ENCODE measurements at places on chromosomes 7 and 10. TPM values are rescaled to one million over a fixed set of nuclear protein-coding genes. Genes with fewer than 3 reads are reported as not detected.

The CNPY1 gene
- total RNA-seq = not detected

The IDE gene
- 45.8 TPM for total RNA-seq

The SLC13A1 gene
- total RNA-seq = not detected

The NKX1-2 gene
- 0.02 TPM for total RNA-seq

The TLL2 gene
- total RNA-seq = 0.31 TPM

The DYDC2 gene
- total RNA-seq = 0.47 TPM

The GATA3 gene
- 0.21 TPM for total RNA-seq

GRCh38 chr7:93574269-93574645 is 267 bp downstream of the CALCR start:
- no peak for DNase-seq

DNA sequence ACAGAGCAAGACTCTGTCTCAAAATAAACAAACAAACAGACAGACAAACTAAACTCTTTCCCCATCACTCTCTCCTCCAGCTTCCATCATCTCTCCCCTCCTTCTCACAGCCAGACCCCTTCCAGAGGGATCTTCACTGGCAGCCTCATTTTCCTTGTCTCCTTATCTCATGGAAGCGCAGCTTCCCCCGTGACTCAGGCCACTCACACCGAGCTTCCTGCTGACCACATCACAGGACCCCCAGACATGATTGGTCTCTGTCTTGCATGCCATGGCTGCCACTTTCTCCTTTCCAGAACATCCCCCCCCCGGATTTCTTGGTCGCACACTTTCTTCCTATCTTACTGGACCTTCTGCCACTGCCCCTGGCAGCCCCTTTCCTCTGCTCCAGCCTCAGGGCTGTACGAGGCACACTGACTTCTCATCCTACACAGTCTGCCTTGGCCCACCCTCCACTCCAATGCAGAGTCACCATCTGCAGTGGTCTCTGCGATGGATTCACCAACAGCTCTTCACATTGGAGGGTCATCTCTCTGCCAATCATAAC is 4.9 kb upstream of the INSIG1 start:
- DNase-seq = no peak

GRCh38 chr10:116690356-116691322 is 51.7 kb downstream of the HSPA12A start:
- DNase-seq = no peak

- no peak for DNase-seq
Measured at GRCh38 chr10:17026686-17027485, 102.7 kb downstream of the CUBN start.

DNA sequence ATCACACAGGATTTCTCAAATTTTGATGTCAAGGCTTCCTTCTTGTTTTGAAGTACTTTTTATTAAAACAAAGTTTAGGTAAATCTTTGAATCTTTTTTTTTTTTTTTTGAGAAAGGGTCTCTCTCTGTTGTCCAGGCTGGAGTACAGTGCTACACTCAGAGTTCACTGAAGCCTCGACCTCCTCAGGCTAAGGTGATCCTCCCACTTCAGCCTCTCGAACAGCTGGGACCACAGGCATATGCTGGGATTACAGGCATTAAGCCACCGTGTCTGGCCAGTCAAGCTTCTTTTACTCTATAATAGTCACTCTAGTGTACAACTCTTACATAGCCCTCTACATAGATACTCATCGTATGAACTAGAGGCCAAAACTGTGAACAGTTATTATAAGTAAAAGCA is 3.4 kb downstream of the RUFY2 start:
- DNase-seq = no peak

GRCh38 chr7:78038465-78039080 is 240.0 kb downstream of the PHTF2 start:
- no peak for DNase-seq

DNA sequence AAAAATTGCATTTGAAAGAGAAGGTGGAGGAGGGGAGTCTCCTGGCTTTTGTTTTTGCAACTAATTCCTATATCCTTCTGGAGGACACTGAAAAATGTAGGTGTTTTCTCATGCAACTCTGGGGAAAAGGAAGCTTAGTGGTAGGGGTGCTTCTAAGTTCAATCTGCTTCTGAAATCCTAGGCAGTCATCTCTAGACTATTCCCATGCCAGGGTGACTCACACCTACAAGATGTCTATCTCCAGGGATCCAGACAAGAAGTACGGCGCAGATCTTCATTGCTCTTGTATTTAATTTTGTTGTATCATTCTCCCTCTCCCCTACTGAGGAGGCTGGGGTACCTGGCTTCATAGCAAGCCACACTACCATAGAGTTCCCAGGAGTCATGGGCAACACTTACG is 258.8 kb downstream of the PHF14 start:
- no peak for DNase-seq

DNA sequence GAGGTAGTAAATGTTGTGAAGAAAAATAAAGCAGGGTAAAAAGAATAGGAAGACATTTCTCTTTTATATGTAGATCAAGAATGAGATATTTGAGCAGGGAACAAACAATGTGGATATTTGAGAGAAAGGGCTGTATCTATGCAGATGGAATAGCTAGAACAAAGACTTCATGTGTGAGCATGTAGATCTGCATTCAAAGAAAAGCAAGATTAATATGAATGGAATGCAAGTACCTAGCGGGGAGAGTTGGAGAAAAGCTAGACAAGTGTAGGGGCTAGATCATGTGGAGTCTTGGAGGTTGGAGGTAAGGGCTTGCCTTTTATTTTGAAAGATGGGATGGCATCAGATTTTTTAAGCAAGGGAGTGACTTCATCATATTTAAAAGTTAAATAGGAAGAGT is 27.1 kb downstream of the SHOC2 start:
- DNase-seq = no peak

DNA sequence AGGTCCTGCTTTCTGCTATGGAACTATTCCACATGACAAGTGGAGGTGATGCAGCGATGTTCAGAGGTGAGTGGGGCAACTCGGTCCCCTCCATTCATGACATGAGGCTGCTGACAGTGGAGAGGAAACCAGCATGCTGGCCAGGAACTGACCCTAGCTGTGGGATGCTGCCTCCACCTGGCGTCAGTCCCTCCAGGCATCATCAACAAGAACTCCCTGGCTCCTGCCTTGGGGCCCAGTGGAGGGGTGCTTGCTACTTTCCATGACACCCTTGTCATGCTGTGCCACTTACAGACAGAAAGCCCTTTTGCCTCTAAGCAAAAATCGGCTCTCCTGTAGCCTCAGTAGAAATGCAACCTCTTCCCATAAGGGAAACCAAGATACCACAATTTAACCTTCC is 118.5 kb downstream of the LRRC18 start:
- DNase-seq = no peak

DNA sequence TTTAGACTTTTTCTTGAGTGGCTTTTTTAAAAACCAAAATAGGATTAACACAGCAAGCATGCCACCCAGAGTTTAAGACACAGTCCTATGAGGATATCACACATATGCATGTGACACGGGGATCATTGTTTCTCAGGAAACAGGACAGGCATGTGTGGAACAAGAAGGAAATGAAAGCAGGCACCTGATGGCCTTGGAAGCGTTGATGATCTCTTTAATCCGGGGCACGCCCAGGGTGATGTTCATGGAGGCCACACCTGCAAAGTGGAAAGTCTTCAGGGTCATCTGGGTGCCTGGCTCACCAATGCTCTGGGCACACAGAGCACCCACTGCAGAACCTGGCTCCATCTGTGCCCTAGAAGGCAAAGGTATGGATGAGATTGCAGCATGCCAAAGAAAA is 44.3 kb downstream of the POLR3A start:
- no peak for DNase-seq

- DNase-seq = no peak
Measured at GRCh38 chr10:73859428-73859783, 14.9 kb downstream of the CAMK2G start.

All from H4 (cell line).